ENCODE measurements at places on chromosomes 12 and 14.

- DNase-seq, result no peak
Measured at GRCh38 chr12:132436791-132437251, 53.1 kb upstream of the FBRSL1 start.

DNA sequence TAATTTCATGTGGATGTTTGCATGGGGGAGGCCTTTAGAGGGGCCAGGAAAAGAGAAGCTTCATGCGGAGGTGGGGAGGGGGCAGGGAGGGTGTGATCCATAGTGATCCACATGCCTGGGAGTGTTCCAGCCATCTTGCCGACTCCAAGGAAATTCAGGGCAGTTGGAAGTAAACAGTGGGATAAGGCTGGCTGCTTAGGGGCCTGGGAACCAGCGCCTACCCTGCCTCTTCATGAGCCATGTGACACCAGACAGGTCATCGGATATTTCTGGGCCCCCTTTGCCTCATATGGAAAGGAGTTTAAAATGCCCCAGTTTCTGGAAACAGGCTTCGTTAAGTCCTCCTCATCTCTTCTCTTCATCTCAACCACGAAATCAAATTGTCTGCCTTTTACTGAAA is 983.2 kb downstream of the BCL11B start:
- no peak for DNase-seq

DNA sequence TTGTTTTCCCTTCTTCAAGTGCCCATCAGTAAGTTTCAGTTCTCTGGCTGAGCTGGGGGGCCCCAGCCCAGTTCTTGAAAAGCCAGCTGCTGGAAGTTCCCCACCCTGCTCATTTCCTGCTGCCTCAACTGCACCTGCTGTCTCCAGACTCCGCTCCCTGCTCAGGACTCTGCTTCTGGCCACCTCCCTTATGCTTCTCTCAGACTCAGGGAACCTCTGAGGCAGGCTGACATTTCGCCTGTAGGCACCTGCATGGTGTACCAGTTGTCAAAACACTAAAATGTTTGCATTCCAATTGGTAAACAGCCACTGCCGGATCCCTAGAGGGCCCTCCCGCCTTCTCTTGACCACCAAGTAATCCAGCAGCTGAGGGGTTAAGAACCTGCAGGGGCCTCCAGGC is 136.5 kb upstream of the VRK1 start:
- DNase-seq, result no peak

GRCh38 chr12:79156846-79157463 is 292.4 kb downstream of the SYT1 start:
- DNase-seq, result no peak

DNA sequence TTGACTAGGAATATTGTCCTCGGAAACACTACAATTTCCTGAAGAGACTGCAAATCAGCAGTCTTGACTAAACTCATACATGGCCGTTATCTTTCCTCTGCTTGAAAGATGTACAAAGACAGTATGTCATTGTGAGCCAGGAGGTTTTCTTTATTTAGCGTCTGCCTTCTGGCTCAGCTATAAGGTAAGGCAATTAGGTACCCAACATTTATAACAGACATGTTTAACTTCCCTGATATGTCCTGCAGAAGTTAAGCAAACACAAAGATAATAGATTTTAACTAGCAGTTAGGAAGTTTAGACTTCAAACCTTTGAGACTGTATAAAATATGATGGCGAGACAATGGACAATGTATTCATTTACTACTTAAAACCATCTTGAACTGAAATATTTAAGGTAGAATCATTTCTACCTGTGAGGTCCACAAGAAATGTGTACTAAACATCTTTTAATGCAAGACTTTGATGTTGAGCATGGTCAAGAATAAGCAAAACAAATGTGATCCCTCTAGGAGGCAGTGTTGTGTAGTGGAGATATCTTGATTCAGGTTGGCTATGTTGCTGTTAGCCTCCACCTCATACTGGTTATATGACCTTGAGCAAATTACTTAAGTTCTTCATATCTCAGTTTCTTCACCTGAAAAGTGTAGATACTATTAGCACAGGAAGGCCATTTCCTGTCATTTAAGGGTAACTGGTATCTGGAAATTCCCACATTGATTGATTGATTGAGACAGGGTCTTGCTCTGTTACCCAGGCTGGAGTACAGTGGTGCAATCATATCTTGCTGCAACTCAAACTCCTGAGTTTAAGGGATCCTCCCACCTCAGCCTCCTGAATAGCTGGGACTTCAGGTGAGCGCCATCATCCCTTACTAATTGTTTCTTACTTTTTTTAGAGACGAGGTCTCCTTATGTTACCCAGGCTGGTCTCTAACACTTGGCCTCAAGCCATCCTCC is 96.3 kb upstream of the EEA1 start:
- DNase-seq, result no peak

DNA sequence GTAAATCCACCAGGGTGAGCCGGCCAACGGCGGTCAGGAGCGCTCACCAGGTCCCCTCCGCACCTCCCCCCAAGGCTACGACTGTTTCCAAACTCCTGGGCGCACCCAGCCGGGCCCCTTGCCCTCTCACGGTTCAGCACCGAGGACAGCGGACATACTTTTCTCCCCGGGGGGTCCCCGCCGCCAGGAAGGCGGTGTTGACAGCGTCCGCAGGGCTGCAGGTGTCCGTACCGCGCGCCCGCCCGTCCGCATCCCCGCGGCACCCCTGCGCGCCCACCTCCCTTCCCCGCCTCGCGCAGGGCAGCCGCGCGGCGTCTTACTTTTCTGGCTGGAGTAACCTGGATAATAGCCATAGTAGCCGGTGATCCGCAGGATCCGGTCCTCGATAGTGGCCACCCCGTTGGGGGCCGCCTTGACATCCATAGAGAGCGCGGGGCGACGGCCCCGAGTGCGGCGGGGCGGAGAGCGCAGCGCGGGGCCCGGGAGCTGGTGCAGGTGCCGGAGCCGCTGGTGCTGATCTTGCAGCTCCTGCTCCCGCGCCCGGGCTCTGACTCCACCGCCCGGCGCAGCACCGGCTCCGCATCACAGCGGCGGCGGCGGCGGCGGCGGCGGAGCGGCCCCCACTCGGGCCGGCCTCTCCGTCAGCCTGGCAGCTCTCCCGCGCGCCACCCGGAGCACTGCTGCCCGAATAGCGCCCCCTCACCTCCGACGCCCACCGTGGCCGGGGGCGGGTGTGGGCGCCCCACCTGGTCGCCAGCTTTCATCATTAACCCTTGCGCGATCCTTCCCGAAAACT is at the start of gene SLC35F4:
Gene SLC35F4 (minus strand): TSS at position 690 of the 796 bp plus-strand sequence.
- DNase-seq, result no peak

DNA sequence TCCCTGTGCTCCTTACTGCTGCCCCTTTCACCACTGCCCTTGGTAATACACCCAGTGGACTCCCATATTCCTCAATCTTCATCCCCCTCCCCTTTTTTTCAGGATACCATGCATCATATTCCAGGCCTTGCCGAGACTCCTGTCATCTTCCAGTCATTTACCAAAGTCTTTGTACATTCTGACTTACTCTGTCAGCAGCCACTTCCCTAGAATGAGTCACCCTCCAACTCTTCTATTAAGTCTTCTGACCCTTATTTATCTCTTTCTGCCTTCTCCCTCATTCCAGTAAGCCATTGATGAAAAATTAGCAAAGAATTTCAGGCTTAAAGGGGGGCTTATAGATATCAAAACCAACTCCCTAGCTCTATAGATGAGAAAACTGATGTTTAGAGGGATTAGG is 128.0 kb downstream of the STXBP6 start:
- DNase-seq, result no peak

DNA sequence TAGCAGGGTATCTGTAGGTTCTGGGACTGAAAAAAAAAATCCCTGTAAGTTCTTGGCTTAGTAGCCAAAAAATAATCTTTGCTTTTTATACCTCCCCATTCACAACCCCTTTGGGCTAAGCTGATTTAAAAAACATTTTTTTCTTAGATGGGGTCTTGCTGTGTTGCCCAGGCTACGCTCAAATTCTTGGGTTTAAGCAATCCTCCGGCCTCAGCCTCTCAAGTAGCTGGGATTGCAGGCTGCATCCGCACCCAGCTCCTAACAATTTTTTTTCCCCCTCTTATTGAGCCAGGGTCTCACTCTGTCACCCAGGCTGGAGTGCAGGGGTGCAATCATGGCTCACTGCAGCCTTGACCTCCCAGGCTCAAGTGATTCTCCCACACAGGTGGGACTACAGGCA is 9.1 kb upstream of the ISM2 start:
- no peak for DNase-seq

DNA sequence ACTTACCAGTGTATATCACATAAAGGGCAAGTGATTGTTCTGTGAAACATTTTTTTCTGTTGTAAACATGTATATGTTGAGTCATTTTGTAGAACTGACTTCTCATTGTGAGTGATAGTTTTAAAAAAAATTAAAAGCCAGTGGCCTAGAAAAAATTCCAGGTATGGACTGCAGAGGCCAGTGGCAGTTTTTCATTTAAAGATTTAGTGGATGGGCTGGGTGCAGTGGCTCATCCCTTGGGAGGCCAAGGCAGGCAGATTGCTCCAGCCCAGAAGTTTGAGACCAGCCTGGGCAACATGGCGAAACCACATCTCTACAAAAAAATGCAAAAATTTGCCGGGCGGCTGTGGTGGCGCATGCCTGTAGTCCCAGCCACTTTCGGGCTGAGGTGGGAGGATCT is 84.7 kb upstream of the MDM1 start:
- no peak for DNase-seq

- no peak for DNase-seq
Measured at GRCh38 chr14:75123991-75124390, 2.9 kb downstream of the NEK9 start.

- no peak for DNase-seq
Measured at GRCh38 chr12:75161488-75161887, 48.2 kb downstream of the KCNC2 start.

DNA sequence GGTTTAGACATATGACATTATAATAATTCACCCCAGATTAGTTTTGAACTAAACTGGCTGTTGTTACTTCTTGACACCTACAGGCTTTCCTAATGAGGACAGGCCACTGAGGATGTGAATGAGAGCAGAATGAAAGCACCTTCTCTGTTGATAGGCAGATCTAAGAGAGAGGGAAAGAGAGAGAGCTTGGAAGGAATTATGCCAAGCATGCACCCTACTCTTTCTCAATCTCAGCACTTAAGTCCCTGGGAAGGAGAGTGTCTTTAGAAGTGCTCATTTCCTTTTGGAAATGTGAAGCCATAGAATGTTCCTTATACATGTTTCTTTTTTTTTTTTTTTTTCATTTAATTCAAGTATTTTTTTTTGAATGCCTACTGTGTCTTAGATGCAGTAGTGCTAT is 49.0 kb downstream of the TBC1D15 start:
- DNase-seq, result no peak

DNA sequence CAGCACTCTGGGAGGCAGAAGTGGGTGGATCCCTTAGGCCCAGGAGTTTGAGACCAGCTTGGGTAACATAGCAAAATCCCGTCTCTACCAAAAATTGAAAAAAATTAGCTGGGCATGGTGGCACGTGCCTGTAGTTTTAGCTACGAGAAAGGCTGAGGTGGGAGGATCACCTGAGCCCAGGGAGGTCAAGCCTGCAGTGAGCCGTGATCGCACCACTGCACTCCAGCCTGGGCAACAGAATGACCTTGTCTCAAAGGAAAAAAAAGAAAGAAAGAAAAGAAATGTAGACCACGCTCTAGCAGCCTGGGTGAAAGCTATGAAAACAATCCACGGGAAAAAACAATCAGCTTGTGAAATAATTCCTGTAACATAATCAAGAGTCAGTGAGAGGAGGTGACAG is 29.0 kb downstream of the SARNP start:
- no peak for DNase-seq

- DNase-seq, result no peak
Measured at GRCh38 chr14:67263499-67264149, 22.4 kb downstream of the PALS1 start.

GRCh38 chr12:10722502-10722904 is 620 bp downstream of the YBX3 start:
- no peak for DNase-seq

DNA sequence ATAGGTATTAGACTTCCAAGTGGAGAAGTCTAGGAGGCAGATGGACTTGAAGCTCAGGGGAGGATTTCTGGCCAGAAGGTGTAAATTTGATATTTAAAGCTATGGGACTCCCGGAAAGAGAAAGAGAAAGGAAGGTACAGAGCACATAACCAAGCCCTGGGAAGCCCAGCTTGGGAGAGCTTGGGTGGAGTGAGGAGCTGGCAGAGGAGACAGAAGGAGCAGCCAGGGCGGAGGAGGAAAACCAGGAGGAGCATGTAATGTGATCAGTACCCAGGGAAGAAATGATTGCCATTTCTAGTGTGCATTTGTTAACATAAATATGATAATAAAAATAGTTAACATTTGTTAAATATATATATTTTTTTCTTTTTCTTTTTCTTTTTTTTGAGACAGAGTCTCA is 67.4 kb downstream of the KICS2 start:
- DNase-seq, result no peak

GRCh38 chr12:107600581-107601144 is 84.9 kb upstream of the PWP1 start:
- no peak for DNase-seq

- no peak for DNase-seq
Measured at GRCh38 chr12:26940516-26941214, 2.4 kb downstream of the FGFR1OP2 start.

DNA sequence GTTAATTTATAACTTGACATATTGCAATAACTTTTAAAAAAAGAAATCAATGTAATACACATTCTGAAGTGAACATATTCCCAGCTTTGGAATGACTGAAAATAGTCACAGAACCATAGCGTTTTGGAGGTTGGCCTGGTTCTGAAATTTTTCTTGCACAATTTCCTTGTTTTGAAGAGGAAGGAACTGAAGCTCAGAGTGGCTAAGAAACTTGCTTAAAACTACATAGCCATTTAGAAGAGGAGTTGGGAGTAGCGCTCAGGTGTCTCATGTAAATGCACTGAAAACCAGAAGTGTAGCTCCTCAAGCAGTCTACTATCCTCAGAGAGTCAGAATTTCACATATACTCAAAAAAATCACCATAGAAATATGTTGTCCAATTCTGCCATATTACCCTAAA is 41.2 kb downstream of the SLC38A1 start:
- no peak for DNase-seq

- no peak for DNase-seq
Measured at GRCh38 chr14:71524320-71524982, 407.8 kb upstream of the RGS6 start.

- DNase-seq, result no peak
Measured at GRCh38 chr14:95464514-95464913, 51.9 kb downstream of the SYNE3 start.

- no peak for DNase-seq
Measured at GRCh38 chr12:132542661-132543060, 52.7 kb downstream of the FBRSL1 start.

DNA sequence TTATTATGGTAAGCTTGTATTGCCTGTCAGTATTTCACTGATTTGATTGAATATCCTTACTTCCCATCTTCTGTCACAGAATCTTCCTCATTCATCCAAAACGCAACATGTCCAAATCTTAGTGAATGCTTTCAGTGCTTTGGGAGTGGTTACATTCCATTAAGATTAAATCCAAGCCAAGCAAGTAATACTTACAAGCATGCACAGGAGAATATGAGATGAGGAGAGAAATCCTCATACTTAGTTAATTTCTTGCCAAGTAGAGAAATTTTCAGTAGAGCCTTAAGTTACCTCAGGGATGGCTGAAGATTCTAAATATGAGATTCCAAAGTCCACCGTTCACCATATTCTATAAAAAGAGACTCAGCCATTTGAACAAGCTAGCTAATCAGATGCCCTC is 316.0 kb downstream of the RAD51B start:
- DNase-seq, result no peak

All from stimulated activated CD4-positive, alpha-beta T cell treated with anti-CD3 and anti-CD28 coated beads, Interleukin-15, amount 100 ng/mL, for 1 hour (primary cell).